ENCODE measurements at places on chromosomes 5 and 9.

GRCh38 chr5:98602534-98603112 lies 170.8 kb upstream of the RGMB start:
- no peak for DNase-seq

DNA sequence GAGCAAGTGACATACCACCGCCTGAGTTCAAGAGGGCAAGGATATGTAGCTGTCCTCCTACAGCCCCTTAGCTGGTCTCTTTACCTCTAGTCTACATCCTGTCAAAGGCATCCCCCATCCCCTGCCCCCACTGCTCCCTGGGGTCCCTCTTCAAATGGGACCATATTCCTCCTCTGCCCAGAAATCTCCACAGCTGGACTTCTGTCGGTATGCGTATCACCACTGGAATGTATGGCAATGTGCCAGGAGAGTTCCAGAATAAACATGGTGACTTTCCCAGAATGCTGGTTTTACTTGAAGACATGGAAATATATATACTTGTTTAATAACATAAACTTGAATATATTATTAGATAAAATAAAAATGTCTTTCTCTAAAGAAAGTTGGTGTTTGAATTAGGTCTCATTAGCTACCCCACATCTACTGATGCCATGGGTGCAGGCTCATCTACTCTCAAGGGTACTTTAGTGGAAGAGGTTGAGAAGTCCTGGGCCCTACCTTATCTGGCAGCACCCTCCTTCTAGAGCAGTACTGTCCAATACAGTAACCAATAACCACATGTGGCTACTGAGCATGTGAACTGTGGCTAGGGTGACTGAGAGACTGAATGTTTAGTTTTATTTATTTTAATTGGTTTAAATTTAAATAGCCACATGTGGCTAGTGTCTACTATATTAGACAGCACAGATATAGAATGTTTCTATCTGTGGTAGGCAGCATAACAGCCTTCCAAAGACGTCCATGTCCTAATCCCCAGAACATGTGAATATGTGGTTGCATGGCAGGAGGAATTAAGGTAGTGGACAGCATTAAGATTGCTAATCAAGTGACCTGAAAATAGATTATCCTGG lies 181.7 kb upstream of the SLC30A5 start:
- DNase-seq, result no peak

- no peak for DNase-seq
Observed at GRCh38 chr9:128892221-128892921, 10.4 kb downstream of the LRRC8A start.

DNA sequence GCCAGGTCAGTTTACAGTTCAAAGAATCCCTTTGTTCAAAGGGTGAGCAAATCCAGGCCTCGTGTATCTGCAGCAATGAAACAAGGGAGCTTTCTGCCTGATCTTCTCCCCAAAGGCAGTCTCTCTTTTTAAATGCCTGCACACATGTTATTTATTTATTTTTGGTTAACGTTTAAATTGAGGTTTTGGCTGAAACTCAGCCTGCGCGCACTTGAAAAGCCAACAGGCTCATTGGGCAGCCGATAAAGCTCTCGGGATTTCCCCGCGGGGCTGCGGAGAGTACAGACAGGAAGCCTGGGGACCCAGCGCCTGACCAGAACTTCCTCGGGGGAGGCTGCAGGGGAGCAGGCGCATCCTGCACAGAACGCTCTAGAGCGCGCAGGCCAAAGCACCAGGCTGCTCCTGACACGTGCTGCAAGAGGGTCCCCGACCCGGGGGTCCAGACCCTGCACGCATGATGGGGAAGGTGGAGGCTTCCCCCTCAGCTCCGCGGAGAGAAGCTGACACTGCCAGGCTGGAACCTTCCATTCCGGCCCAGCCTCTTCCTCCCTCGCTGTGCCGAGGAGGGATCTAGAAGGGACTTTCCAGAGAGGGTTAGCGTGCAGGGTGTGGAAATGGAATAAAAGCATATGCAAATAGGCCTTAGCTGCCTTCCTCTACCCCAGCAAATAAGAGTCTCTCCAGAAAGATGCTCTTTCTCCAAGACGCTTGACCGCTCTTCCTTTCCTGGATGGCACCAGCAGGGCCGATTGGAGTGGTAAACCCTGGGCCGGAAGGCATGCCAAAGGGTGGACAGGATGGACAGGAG lies 46.1 kb downstream of the PTTG1 start:
- DNase-seq, result peak; percentile 68

- DNase-seq, result no peak
Observed at GRCh38 chr5:6059137-6059800, 319.1 kb downstream of the MED10 start.

- DNase-seq, result no peak
Observed at GRCh38 chr9:72305102-72305546, 59.9 kb downstream of the ZFAND5 start.

DNA sequence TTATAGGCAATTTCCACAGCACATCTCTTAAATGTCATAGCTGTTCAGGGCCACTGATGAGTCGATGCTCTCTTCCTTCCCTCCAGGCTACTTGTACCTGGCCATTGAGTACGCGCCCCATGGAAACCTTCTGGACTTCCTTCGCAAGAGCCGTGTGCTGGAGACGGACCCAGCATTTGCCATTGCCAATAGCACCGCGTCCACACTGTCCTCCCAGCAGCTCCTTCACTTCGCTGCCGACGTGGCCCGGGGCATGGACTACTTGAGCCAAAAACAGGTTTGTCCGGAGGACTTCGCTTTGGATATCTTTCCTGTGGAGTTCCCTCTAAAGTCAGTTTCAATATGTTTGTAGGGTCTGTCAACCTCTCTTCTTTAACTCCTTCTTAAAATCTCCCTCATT lies 84.3 kb downstream of the EQTN start:
- DNase-seq, result no peak

GRCh38 chr9:111630182-111630963 lies 761 bp upstream of the DNAJC25 start:
- no peak for DNase-seq

DNA sequence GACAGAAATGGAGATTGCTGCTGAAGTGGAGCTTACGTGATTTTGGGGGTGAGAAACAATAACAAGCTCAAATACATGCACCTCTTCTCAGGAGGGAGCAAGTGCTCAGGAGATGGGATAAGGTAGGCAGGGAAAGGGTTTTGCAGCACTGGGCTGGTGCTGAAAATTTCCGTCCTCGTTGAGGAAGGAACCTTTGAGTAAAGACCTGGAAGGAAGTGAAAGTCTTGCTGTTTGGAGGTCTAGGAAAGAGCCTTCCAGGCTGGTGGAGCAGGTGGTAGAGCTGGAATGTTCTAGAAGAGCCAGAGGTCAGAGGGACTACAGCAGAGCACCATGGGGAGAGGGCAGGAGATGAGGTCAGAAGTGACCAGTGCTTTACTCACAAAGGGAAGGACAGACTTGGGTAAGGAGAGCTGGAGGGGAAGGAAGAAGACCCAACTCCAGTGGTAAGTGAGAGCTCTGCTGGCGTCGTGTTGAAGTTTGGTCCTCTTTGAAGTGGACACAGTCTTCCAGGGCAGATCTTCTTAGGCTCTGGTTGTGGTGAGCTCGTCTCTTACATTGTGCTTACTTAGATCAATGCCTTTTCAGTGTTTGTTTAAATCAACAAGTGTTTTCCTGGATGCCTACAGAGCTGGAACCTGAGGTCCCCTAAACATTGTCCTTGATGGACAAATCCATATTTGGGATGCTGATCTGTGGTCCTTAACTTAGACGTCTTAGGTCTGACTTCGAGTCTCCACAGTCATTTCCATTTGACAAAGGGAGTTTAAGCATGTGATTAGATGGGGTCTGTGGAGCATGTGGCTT lies 21.0 kb downstream of the ANKRD33B start:
- no peak for DNase-seq

- DNase-seq, result no peak
Observed at GRCh38 chr5:88887342-88887741, 4.4 kb upstream of the MEF2C start.

DNA sequence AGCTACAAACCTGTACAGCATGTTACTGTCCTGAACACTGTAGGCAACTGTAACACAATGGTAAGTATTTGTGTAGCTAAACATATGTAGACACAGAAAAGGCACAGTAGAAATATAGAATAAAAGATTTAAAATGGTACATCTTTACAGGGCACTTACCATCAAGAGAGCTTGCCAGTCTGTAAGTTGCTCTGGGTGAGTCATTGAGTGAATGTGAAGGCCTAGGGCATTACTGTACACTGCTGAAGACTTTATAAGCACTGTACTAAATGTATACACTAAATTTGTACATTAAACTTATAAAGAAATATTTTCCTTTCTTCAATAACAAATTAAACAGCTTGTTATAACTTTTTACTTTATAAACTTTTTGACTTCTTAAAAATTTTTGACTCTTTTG lies 20.5 kb downstream of the ADRB2 start:
- DNase-seq, result no peak

- no peak for DNase-seq
Observed at GRCh38 chr9:86854898-86855523, 92.3 kb downstream of the GAS1 start.

- DNase-seq, result no peak
Observed at GRCh38 chr9:15101095-15101494, 190.9 kb upstream of the FREM1 start.

GRCh38 chr9:34419716-34420504 lies 38.5 kb downstream of the FAM219A start:
- no peak for DNase-seq

- no peak for DNase-seq
Observed at GRCh38 chr9:105413525-105413924, 34.3 kb upstream of the FSD1L start.

DNA sequence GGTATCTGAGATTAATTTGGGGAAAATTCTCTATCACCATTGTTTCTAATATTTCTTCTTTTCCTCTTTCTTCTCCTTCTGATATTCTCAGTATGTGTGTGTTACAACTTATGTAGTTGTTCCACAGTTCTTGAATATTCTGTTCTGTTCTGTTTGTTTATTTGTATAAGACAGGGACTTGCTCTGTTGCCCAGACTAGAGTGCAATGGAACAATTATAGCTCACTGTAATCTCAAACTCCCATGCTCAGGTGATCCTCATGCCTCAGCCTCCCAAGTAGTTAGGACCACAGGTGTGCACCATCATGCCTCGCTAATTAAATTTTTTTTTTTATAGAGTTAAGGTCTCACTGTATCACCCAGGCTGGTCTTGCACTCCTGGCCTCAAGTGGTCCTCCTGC lies 145.8 kb upstream of the TUT7 start:
- no peak for DNase-seq

- no peak for DNase-seq
Observed at GRCh38 chr5:132221781-132222648, 5.6 kb downstream of the P4HA2 start.

DNA sequence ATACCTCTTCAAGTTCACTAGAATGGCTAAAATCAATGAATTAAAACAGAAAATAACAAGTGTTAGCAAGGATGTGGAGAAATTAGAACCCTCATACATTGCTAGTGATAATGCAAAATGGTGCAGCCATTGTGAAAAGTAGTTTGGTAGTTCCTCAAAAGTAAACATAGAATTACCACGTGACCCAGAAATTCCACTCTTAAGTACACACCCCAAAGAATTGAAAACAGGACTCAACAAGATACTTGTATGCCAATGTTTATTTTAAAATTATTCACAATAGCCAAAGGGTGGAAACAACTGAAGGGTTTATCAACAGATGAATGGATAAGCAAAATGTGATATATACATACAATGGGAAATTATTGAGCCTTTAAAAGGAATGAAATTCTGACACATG lies 70.3 kb downstream of the BARX1 start:
- no peak for DNase-seq

DNA sequence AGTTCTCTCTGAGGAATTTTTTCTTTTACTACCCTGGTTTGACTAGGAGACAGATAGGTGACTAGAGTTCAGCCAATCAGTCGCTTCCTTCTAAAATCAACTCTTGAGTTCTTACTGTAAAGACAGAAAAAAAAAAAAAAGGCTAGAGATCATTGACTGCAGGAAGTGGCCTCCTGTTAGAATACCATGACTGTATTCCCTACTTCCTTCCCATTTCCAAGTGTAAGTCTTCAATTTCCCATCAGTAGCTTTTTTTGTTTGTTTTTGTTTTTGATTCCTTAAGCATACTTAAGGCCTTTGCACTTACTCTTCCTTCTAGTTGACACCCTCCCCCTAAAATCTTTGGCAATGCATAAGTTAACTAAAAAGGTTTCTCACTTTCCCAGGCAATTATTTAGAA lies 154.3 kb downstream of the HMHB1 start:
- DNase-seq, result no peak

DNA sequence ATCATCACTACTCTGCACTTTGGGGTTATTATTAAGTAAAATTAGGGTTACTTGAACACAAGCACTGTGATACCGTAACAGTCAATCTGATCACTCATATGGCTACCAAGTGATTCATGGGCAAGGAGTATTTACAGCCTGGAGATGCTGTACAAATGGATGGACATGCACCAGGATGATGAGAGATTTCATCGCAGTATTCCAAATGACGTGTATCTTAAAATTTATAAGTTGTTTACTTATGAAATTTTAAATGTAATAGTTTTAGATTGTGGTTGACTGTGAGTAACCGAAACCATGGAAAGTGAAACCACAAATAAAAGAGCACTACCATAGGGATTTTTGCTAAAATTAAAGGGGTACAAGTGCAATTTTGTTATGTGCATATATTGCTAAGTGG lies 462.2 kb upstream of the PTGER4 start:
- no peak for DNase-seq

GRCh38 chr5:53243403-53243802 lies 133.8 kb upstream of the MOCS2 start:
- DNase-seq, result no peak

- DNase-seq, result no peak
Observed at GRCh38 chr5:138467711-138468132, 2.4 kb downstream of the EGR1 start.

Data from activated T-helper 9 cell treated with anti-CD3 and anti-CD28 coated beads, Interleukin-2, amount 50 U/mL, for 16 hours (primary cell).